ENCODE measurements at places on chromosomes 11 and 22.

DNA sequence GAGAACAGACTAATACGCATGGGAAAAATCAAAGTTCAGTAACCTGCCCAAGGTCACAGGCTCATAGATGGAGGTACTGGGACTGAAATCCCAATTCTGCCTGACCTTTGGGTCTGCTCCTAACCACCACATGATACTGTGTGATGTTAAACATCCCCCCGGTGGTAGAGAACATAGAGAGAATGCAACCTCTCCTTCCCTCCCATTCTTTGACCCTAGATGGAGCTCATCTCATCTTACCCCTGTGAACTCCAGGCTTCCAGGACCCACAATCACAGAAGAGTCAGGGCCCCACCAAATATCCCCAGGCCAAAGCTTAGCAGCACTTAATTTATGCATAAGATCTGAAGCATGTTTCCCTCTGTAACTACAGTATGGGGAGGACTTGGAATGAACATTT, 198.5 kb downstream of the MYO18B start:
- no peak for DNase-seq

GRCh38 chr11:109309153-109309552, 112.8 kb upstream of the C11orf87 start:
- no peak for DNase-seq

- DNase-seq = no peak
These were observed 31.2 kb downstream of the GAL start for GRCh38 chr11:68715456-68716122.

GRCh38 chr22:38881464-38881871, 9.5 kb upstream of the CBX6 start:
- DNase-seq = peak; percentile 85

DNA sequence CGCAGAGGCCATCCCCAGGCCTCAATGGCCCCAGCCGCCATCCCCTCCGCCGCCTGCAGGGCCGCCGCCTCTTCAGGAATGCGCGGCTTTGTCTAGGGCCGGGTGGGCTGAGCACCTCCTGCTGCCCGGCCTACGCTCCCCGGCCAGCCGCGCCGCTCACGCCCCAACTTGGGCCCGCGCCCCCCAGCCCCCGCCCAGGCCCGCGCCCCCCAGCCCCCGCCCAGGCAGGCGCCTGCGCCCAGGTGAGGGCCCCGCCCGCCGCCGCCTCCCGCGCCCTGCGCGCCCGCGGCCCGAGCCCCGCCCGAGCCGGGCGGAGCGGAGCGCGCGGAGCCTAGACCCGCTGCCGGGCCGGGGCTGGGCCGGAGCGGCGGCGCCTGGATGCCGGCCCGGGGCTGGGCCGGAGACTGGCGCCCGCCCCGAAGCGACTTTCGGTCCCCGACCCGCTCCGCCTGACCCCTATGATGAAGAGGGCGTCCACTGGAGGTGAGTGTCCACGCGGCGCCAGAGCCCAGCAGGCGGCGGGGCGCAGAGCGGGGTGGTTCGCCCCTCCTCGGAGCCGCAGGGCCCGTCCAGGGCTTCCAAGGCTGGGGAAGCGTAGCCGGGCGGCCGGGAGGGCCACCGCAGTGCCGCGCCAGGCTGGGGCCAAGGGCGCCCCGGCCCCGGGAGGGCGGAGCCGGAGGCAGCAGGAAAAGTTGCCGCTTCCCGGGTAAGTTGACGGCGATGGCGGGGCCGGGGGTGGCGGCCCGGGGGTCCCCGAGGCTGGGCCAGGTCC, 34.3 kb upstream of the PRODH start:
- DNase-seq = peak; percentile 38

DNA sequence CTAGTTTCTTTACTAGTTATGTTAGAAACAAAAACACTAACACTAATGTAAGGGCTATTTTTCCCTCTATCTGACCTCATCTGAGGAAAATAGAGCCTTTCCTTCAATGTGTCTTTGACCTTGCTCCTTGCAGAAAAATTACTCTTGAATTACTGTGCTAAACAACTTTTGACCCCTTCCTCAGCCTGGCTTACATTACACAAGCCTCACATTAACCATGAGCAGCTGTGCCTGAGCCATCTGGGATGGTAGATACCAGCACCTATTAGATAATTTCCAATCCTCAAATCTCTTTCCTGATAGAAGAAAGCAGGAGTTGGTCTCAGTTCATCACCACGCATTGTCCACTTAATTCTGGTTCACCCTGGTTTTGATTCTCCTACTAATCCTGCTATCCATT, 134.4 kb upstream of the NCAM1 start:
- no peak for DNase-seq

DNA sequence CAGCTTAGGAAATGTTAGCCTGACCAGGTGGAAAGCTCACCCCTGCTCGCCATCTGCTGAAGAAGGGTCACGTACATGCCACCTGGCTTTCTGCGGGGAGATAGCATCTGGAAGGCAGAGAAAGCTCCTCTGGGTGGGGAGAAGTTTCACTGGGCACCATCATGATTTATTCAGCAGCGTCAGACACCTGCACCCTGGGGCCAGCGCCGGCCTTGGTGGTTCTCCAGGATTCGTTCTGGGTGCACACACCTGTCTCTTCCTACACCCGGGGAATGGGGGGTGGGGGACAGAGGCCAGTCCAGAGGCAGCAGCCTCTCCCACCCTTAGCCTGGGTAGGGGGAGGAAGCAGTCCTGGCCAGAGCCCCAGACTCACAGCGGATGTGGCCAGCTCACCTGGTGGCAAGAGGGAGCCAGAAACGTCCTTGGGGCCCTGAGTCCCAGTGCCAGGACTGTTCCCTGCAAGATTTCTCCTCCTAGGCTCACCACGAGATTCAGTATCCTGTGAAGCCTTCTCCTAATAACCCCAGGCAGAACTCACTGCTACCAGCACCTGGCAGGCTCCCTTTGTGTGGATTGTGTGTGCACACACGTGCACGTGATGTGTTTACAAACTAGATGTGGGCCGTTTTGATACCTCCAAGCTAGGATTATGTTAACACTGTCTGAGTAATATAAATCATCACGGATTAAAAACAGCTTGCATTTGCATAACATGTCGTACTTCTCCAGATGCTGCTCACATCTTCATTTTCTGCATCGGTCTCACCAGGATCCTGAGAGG, 17.3 kb upstream of the RASD2 start:
- no peak for DNase-seq

GRCh38 chr11:132402071-132402684, 1031.8 kb downstream of the NTM start:
- DNase-seq = peak; percentile 73

DNA sequence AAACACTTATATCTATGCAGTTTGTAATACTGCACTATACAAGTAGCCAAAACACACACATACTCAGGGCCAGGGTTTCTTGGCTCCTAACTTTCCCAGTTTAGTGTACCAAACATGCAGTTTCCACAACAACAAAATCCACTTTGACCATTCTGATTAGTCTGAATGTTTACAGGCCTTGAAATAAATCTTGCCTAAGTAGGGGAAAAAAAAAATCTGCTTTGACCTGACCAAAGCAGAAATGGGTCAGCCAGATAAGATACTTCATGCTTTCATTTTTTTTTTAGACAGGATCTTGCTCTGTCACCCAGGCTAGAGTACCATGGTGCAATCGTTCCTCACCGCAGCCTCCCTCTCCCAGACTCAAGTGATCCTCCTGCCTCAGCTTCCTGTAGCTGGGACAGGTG, 10.1 kb downstream of the PRR14L start:
- no peak for DNase-seq

GRCh38 chr11:69018924-69019323, 5.9 kb upstream of the MRGPRF start:
- DNase-seq = peak; percentile 80

DNA sequence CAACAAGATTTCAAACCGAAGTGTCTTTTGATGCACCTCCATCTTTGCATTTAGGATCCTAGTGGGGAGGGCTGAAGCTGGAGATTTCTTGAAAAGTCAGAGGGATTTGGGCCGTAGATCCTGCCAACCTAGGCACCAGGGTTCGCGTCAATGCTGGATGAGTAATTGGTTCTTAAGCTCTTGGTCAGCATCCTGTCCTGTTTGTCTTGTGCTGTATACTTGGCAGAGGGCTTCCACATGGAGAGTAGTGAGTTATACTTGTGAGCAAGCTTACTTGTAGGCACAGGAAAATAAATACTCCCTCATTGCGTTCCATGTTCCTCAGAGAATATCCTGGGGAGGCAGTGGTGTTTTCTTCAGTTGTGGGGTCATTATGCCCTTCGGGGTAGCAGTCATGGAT, 12.6 kb downstream of the INSC start:
- peak; percentile 60 for DNase-seq

- DNase-seq = no peak
These were observed 68.6 kb downstream of the SWAP70 start for GRCh38 chr11:9732453-9732852.

GRCh38 chr11:112302226-112302868, 41.7 kb upstream of the PLET1 start:
- DNase-seq = no peak

DNA sequence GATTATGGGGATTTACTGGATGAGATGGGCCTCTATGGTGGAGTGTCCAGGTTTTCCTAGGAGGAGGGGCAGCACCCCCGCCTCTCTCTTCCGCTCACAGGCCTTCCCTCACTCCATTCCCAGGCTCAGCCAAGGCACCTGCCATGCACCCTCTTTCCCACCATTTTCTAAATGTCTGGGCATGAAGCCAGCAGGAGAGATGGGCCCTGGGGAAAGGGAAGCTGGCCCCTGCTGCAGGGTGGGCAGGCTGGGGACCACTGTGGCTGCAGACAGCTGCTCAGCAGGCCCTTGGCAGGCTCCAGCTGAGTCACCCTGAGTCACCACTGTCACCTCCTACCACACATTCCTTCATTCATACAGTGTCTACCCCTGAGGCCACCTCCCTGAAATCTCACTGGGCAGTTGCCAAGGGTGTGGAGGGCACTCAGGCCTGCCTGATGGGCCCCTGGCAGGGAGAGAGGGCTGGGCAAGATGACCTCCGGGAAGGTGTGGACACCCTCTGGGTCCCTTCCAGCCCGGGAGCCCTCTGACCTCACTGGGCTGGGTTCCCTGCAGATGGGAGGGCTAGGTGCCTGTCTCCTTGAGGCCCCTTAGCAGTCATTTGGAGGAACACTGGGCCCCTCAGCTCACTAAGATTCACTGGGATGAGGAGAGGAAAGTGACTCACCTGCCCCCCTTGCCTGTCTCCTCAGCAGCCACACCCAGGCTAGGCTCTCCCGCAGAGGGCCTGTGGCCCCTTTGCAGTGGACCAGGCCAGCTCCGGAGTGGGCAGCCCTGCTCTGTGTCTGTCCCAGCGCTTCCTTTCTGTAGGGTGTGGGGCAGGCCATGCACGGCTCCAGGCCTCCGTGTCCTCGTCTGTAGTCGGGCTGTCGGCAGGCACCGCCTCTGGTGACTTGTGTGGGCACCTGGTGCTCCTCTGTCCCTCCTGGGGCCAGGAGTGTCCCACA, 7.8 kb downstream of the MYEOV start:
- peak; percentile 92 for DNase-seq

DNA sequence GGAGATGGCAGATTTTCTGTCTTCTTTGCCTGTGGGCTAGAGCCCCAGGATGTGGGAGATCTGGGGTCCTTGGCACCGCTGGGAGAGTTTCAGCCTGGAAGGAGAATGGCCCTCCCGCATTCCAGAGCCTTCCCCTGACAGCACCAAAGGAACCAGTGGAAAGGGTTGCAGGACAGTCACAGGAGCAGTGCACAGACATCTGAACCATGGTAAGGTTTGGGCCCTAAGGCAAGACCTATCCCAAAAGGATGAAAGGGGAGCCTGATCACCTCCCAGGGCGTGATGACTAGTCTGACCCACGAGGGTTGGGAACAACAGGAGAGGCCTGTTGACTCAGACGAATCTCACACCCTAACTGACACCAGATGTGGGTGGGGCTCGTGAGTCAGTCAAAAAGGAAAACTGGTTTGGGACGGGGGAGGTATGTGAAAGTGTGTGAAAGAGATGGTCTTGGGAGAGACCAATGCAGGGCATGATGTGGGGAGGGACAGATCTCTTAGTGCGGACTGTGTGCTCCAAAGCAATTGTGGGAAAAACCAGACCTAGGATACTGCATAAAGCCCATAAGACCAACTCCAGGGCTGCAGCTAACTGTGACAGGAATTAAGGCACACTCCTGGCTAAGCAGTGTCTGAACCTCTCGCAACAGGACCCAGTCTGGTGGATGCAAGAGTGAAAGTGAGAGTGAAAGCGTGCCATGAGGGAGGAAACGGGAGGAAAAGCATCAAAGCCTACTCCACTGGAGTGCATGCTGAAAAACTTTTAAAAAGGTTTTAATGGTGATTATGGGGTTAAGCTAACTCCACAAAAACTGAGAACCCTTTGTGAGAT, 39.1 kb upstream of the GLYAT start:
- DNase-seq = peak; percentile 75

DNA sequence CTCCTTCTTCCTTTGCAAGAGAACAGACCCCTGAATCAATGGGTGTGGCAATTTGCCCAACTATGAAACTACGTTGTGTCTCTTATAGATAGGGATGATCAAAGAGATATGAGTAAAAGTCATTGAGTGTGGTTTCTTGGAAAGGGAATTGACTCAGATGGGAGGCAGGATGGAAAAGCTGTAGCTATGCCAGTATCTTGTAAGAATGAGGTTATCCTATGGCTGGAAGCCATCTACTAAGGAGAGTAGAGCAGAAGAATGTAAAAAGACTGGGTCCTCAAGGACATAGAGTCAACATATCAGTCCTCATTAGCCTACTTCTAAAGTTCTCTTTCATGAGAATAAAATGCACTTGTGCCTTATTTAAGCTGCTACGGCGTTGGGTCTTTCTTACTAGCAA, 78.9 kb upstream of the POU2AF2 start:
- no peak for DNase-seq

GRCh38 chr11:118398791-118399559, 2.4 kb upstream of the ATP5MG start:
- no peak for DNase-seq

DNA sequence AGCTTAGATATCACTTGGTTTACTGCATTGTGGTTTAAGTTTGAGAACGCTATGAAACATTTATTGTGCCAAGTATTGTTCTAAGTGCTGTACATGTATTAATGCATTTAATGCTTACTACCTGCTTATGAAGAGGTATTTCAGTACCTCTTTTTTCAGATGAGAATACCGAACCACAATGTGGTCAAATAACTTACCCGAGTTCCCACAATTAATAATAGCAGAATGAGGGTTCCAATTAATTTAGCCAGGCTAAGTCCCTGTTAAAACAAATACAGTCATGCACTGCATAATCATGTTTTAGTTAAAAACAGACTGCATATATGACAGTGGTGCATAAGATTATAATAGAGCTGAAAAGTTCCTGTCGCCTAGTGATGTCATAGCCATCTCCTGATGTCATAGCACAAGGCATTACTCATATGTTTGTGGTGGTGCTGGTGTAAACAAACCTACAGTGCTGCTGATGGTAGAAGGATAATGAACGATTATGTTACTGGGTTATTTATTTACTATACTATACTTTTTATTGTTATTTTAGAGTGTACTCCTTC, 4.3 kb downstream of the ZC3H12C start:
- DNase-seq = no peak
